Skin of body (tissue), 3 donors: ENCODE measurements at places on chromosomes 11 and 22.
A peak's percentile ranks its signal among the peaks of the same experiment; 100 is the strongest.

DNA sequence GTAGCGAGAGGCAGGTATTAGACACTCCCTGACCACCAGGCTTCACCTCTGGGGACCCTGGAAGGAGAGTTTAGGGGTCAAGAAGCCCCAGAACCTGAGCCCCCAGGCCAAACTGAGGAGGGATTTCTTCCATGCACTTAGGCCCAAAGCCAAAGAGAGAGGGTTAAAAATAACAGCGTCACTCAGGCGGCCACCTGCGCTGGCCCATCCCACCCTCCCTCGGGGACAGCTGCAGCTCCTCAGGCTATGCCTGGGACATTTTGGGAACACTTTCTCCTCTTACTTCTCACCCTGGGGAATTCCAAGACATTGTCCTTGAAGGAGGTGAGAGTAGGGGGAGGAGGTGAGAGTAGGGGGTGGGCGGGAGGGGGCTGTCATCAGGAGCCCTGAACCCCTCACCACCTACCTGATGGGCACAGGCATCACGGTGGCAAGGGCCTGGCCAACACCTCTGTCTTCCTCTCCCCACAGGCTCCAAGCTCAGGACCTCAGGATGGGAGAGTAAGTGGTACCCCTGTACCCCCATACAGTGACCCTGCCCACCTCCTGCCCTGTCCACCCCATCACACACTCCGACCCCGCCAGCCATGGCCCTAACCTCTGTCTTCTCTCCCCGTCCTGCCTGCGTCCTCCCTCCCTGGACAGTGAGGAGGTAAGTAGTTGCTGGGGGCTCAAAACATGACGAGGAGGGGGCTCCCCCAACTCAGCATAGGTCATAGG lies 583 bp downstream of the TNNI2 start:
- DNase-seq: no peak

DNA sequence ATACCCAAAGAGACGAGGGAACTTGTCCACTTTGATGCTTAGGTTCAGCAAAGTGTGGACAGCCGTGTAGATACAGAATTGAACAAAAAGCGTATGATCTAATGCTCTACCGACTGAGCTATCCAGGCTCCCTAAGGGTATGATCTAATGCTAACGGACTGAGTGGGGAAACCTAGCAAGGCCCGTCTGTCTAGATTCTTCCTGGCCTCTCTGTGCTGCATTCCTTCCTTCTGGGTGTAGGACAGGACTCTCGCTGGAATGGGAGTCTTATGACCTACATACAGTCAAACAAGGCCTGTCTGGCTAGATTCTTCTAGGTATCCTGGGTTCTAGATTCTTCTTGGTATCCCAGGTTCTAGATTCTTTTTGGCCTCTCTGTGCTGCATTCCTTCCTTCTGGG lies 8.4 kb upstream of the SLC15A3 start:
- no peak for DNase-seq

DNA sequence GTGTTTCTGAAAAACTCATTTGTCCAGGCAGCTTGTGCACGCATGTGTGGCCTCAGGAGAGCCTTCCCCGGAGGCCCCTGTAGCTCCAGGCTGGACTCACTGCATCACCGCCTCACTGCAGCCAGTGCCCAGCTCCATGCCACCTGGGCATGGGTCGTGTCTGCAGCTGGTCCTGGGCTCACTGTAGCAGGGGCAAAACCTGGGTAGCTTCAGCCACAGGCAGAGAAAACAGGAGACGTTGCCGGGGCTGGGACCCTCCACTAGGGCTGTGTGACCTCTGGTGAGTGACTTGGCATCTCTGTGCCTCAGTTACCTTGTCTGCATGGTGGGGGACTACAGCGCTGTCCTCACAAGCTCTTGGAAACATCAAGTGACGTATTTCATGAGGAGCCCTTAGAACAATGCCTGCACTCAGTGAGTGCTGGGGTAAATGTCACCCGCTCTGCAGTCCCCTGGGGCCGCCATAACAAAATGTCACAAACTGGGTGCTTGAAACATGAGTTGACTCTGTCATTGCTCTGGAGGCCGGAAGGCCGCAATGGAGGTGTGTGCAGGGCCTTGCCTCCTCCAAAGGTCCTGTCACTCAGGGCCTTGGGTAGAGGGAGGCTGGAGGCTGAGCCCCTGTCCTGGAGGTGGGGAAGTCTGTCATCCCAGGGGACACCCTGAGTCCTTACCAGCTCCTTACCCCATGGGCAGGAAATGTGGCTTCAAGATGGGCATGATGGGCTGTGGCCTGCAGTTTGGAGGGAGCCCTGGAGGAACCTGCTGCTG lies 488.7 kb downstream of the TBC1D22A start:
- DNase-seq: no peak

GRCh38 chr11:62988276-62988675 lies 3.5 kb upstream of the SLC22A6 start:
- DNase-seq: no peak

- peak; percentile 15 for DNase-seq
Observed at GRCh38 chr11:102014756-102015155, 32.5 kb upstream of the CFAP300 start.

GRCh38 chr11:80424012-80424695 lies 983.3 kb upstream of the TENM4 start:
- DNase-seq: no peak

GRCh38 chr11:2149460-2149859 lies 10.3 kb upstream of the IGF2 start:
- no peak for DNase-seq

DNA sequence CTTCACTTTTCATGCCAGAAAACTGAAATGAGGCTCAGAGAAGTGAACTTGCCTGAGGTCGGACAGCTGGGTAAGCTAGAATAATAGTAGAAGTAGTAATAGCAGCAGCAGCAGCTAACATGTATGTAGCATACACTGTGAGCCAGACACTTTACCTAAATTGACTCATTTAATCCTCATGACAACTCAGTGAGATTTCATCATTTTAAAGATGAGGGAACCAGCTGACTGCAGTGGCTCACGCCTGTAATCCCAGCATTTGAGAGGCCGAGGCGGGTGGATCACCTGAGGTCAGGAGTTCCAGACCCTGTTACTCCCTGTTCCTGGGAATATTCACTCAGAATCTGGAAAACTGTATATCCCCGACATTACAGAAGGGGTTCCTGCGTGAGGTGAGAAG lies 154.5 kb downstream of the DBX1 start:
- no peak for DNase-seq

- DNase-seq: no peak
Observed at GRCh38 chr22:36734171-36735058, 30.9 kb upstream of the CACNG2 start.

DNA sequence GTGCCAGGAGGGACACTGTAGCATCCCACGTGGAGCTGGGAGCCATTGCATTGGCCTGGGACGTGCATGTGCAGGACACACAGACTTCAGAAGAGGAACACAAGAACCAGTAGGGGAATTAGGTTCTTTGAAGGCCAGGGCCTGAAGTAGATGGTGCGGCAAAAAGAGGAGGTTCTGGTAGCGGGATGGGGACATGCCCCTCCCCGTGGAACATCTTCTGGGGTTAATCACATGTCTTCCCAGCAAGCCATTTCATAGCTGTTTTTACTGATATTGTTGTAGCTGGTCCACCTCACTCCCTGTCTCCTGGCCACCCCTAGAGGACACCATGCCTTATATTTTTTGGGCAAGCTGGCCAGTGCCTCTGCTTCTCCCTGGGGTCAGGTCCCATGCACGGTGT lies 74.3 kb downstream of the SCN3B start:
- no peak for DNase-seq

DNA sequence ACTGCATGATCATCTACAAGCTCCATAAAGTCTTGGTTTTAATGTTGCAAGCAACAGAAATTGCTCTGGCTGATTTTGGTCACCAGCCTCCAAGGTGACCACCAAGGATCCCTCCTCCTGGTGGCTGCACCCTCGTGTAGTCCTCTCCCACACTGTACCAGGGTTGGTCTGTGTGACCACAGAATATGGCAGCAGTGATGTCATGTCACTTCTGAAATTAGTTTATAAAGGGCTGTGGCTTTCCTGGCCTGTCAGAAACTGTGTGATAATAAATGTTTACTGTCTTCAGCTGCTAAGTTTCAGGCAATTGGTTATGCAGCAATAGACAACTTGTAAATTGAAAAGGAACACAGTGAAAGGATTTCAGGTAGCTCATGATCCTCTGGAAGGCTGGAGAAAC lies 5.3 kb upstream of the PRDM11 start:
- no peak for DNase-seq

GRCh38 chr11:18365741-18366140 lies 28.6 kb upstream of the LDHA start:
- DNase-seq: no peak

DNA sequence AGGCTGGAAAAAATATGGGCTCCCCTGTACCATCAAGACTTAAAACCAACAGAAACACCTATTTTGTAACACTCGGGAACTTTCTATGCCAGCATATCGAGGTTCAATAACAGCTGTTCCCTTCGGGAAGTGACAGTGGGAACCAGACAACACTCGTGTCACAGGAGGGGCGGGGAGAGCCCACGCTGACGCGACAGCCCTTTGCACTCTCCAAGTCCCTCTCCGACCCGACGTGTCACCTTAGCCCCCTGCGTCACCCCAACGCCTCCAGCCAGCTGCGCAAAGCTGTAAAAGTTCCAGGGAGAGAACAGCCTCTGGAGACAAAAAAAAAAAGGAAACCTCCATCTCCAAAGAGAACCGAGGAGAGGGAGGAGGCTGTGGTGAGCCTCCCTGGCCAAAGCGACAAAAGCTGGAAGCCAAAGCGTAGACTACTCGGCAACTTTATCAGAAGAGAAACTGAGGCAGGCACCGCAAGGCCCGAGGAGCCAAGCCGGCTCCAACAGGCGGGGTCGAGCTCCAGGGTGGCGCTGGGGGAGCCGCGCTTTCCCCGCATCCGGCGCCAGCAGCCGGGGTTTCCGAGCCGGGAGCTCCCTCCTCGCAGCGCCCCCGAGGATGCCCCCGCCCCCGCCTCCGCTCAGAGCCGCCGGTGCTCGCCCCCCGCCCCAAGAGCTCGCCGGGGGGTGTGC lies 751 bp downstream of the ARFGAP3 start:
- peak; percentile 15 for DNase-seq

- no peak for DNase-seq
Observed at GRCh38 chr11:85889108-85889507, 33.9 kb downstream of the CCDC83 start.

- DNase-seq: peak; percentile 83
Observed at GRCh38 chr22:17264321-17265052, 45.3 kb upstream of the ADA2 start.

DNA sequence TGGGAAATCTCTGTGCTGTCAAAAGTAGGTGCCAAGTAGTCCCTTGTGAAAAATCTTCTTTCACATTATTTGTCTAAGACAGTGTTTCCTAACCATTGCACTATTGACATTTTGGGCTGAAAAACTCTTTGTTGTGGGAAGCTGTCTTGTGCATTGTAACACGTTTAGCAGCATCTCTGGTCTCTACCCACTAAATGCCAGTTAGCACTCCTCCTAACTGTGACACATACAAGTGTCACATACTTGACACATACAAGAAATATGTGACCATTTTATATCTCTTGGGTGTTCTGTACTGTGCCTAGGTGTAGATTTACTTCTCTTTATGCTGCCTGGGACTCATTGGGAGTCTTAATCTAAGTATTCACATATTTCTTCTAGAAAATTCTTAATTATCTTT lies 57.8 kb downstream of the NXPE1 start:
- DNase-seq: no peak

GRCh38 chr11:69105461-69106030 lies 50.2 kb upstream of the SMIM38 start:
- no peak for DNase-seq

- peak; percentile 25 for DNase-seq
Observed at GRCh38 chr11:43419460-43419859, 60.7 kb downstream of the TTC17 start.

- no peak for DNase-seq
Observed at GRCh38 chr22:46262449-46263215, 511 bp downstream of the PKDREJ start.

DNA sequence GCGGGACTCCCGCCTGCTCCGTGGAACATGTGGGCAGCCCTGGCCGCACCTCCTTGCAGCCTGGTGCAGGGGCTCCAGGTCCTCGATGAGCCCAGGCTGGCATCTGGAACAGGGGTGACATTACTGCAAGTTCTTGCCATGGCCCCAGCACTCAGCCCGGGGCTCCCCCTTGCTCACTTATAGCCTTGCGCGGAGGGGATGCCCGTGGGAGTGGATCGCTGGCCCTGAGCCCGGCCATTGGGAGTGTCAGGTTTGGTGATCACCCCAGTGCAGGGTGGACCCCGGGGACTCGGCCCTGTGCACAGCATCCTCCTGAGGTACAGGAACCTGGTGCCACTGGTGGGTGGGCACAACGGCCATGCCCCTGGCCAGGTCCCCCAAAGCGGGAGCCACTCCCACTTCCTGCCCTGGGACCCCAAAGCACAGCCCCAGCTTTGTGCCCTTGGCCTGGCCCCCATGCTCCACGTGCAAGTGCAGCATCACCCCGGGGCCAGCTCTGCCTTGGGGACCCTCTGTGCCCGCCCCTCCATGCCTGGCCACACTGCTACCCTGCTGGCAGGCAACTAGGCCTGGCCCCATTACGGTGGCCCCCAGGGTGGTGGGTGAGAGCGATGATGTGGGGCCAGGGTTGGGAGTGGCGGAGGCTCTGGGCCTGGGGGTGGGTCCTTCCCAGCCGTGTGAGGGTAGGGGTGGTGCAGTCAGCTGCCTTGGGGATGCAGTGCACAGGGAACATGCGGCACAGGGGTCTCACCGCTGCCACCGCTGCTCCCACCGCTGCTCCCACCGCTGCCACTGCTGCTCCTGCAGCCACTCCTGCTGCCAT lies 439.8 kb downstream of the TBC1D22A start:
- no peak for DNase-seq

DNA sequence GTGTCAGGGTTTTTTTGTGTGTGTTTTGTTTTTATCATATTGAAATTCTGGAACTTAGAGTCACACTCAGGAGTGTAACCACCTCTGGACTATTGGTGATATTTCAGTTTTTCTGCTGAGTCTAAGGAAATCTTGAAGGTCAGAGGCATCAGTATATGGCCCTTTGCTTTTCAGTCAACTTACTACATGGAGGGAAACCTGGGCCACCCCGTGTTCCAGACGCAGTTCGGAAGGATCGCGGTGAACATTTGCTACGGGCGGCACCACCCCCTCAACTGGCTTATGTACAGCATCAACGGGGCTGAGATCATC lies 19.9 kb downstream of the UPB1 start:
- DNase-seq: no peak

DNA sequence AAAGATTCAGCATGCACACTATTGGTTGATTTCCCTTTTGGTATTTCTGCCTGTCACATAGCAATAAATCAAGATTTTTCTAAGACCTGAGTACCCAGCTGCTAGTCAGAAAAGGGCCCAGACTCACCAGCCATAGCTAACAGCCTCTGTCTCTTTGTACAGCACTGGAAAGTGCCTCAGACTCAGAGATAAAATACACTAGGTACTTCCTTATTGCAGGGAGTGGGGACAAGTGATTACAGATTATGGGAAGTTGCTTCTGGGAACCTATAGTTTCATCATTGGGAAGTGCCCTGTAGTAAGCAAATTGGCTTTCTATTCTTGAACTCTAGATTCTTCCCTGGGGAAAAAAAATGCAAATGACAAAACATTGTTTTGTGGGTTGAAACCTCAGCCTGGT lies at the start of gene CASP5:
Gene CASP5, minus strand, starts transcription at position 166 of the 400 bp plus-strand sequence. Its CDS starts 32 bp downstream, at position 134.
- no peak for DNase-seq
